ENCODE measurements at places on chromosomes 5 and 9.

DNA sequence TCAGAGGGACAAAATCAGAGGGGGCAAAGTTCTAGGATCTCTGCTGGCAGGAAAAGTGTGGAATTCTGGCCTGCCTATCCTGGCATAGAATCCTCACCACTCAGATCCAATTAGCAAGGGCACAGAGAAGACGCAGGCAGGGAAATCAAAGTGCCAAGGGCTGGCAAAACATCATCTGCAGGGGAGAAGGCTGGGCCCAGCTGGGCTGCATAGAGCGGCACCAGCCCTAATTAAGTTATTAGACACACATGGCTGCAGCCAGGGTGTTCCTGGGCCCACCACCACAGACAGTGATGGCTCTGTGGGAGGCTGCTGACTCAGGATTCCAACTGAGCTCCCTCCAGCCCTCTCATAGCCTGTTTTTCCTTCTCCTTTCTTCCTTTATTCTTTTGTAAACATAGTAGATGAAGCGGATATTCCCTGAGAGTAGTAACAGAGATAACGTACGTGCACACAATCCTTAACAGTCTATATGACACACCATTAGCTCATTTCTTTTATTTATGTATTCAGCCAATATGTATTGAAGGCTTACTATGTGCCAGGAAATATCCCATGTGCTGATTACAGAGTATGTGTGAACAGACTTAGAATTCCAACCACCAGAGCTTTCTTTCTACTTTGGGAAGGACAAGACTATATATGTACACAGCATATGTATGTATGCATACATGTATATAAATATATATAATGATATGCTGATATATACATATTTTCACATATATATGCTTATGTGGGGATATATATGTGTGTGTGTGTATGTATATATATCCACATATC, 236.1 kb downstream of the ASTN2 start:
- DNase-seq: no peak

GRCh38 chr5:131186561-131187256, 16.0 kb downstream of the LYRM7 start:
- no peak for DNase-seq

DNA sequence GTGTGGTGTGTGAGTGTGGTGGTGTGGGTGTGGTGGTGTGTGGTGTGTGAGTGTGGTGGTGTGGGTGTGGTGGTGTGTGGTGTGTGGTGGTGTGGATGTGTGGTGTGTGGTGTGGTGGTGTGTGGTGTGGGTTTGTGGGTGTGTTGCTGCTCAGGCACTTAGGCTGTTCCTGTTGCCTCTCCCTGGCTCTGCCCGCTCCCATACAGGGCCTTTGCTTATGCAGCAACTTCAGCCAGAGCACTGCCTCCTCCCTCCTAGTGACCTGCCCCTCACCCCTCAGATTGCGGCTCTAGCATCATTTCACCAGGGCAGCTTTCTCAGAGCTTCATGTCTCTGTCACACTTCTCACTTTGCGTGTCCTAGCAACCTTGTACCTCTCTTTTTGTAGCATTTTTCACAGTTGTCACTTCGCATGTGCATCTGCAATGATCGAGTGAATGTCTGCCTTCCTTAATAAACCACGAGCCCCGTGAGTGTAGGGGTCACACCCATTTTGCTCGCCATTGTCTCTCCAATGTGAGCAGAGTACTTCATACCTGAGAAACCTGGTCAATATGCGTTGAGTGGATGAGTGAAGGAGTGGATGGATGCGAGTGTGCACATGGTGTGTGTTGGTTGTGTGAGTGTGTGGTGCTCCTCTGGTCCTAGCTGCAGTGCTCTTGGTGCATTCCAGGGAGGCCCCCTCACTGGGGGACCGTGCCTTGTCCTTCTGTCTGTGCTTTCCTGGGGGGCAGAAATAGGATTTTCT, 167.9 kb upstream of the PANK3 start:
- DNase-seq: no peak

- peak; percentile 58 for DNase-seq
Observed at GRCh38 chr9:78292026-78292425, 4.9 kb upstream of the PSAT1 start.

DNA sequence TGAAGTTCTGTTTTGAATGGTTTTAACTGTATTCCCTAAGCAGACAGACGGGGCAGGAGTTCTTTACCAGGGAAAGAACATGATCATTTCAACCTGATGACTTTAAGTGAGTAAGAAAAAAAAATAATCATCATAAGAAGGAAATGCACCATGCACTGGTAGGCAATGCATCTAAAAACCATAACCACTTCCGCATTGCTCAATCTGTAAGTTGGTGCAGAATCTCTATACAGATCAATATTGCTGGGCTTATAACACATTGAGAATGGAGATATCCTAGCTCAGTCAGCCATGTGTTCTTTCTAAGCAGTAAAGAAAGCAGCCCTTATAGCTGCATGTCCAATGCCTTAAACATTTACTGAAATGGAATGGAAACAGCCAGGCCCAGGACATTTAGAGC, 407.1 kb upstream of the DMAC1 start:
- DNase-seq: no peak

GRCh38 chr5:55897905-55898304, 46.7 kb downstream of the IL31RA start:
- no peak for DNase-seq

- no peak for DNase-seq
Observed at GRCh38 chr5:58255970-58256369, 203.9 kb downstream of the PLK2 start.

DNA sequence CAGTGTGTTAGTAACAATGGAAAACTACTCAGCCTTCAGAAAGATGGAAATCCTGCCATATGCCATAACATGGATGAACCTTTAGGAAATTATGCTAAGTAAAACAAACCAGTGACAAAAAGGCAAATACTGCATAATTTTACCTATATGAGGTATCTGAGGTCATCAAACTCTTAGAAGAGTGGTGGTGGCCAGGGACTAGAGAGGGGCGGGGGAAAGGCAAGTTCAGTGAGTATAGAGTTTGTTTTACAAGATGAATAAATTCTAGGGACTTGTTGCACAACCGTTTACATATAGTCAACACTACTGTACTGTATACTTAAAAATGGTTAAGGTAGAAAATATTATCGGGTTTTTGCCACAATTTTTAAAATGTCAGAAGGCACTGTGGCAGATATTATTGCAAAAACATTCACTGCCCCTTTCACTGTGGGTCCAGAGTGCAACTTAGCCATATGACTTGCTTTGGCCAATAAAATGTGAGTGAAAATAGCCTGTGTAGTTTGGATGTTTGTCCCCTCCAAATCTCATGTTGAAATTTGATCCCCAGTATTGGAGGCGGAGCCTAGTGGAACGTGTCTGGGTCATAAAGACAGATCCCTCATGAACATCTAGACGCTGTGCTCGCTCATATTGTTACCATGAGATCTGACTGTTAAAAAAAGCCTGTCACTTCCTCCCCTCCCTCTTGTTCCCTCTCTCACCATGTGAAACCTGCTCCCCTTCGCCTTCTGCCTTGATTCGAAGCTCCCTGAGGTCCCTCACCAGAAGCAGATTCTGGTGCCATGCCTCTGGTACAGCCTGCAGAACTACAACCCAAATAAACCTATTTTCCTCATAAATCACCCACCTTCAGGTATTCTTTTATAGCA, 9.5 kb downstream of the ZNF367 start:
- DNase-seq: no peak

DNA sequence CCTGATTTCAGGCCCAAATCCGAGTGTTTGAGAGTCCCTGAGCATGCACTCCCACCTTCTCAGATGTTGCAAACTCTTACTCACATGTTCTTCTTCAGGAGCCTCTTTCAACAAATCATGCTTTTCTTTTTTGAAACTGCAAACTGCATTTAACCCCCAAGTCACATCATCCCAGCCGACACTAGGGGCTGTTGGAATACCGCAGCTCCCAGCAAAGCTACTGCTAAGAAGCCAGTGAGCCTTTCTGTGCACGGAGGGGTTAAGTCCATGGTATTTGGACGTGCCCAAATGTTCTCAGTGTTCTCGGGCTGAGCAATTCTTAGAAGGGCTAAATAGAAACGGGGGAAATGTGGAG, 282.9 kb downstream of the NFIB start:
- no peak for DNase-seq

GRCh38 chr9:5800969-5801738, 31.8 kb downstream of the ERMP1 start:
- peak; percentile 31 for DNase-seq

DNA sequence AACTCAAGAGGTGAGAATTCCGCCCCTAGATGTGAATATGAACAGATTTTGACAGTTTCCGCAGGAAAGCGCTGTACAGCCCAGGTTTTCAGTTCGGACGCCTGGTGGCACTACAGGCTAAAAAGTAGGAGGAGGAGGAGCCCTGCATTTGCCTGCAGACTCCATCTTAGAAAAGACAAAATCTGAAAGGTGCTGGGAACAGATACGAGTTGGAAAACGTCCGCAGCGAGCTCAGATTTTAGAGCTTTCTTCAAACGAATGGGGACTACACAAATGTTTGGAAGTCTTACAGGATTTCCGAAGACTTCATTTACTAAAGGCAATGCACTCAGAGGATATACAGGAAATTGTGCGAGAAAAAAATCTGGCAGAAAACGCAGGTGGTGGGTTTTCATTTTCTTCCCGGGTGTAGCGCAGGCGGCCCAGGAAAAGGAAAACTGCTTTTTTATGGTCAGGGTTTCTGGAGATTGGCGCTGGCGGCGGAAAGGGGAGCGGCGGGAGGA, 9.9 kb upstream of the PCDHB2 start:
- peak; percentile 53 for DNase-seq

DNA sequence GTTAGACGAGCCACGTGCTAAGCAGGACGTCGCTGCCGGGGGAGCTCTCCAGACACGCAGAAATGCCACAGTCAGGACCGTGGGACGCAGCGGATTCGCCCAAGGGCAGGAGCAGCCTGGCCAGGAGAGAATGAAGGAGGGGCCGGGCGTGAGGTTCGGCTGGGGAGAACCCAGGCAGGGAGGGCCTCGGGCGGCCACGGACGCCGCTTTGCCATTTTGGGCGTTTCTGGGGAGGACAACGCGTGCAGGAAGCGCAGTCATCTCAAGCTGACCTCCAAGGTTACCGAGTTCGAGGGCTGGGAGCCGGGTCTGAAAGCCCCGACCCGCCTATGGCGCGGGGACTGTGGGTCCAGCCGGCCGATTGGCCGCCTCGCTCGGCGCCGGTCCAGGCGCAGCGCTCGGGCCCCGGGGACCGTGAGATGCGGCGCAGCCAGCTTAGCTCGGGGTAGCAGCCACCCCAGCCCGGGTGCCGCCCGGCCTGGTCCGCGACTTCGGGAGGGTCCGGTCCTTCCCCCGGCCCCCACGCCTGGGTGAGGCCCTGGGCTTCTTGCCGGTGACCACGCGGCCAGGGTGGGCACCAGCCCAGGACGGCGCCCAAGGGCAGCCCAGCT, 760 bp upstream of the MAN1B1 start:
- no peak for DNase-seq

GRCh38 chr9:107387409-107387808, 102.2 kb downstream of the KLF4 start:
- no peak for DNase-seq

DNA sequence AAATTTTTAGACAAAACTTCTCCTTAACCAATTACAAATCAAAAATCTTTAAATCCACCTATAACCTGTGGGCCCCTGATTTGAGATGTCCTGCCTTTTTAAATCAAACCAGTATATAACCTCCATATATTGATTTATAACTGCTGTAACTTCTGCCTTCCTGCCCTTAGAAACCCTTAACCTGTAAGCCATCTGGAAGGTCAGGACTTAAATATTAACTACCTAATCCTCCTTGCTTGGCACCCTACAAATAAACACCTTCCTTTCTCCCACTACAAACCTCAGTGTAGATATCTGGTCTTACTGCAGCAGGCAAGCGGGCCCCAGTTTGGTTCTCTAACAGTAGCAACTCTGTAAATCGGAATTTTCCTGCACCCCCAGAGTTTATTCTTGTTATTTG, 83.9 kb downstream of the MTREX start:
- DNase-seq: no peak

DNA sequence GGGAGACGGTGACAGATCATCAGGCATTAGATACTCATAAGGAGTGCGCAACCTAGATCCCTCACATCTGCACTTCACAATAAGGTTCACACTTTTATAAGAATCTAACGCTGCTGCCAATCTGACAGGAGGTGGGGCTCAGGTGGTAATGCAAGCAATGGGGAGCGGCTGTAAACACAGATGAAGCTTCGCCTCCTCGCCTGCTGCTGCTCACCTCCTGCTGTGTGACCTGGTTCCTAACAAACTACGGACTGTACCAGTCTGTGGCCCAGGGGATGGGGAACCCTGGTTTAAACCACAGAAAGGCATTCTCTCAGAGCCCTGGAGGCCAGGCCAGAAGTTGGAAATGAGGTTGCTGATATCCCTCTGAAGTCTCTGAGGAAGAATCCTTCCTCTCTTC, 323.6 kb downstream of the DRD1 start:
- DNase-seq: no peak

GRCh38 chr5:34047774-34048572, 5.0 kb upstream of the C1QTNF3 start:
- DNase-seq: no peak

DNA sequence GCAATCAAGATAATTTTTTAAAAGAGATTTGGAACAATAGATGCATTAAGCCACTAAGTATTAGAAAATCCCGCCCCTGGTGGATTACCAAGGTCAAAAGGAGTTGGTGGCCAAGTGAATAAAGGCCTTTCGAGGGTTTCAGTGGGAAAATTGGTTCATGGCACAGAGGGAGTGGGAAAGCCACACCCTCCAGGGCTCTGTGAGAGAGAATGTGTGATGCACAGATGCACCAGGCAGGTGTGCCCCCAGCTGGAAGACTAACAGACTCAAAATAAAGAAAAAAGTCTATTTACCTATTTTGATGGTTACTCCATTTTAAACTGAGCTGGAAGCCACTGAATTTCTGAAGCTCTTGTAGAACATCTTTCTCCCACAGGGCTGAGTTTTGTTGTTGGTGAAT, 278.0 kb downstream of the DRD1 start:
- no peak for DNase-seq

DNA sequence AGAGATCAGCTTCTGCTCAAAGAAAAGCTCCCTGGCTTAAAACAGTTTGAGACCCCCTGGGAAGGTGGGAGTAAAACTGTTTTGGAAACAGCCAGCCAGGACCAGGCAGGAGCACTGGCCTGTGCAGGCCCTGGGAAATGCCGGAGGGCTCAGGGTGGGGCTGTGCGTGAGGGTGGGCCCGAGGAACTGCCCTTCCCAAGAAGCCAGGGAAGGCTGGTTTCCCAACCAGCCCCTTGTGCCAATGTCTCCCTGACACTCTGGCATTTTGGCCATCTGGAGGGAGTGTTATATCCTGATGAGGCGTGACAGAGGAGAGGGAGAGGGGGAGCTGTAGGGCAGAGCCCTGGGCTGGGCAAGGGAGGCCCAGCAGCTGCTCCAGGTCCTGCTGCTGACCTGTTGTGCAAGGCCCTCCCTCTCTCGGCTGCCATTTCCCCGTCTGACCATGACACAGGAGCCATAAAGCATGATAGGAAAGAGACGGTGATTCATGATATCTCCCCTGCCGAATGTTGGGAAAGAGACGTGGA, 16.1 kb downstream of the OLFML2A start:
- DNase-seq: no peak

DNA sequence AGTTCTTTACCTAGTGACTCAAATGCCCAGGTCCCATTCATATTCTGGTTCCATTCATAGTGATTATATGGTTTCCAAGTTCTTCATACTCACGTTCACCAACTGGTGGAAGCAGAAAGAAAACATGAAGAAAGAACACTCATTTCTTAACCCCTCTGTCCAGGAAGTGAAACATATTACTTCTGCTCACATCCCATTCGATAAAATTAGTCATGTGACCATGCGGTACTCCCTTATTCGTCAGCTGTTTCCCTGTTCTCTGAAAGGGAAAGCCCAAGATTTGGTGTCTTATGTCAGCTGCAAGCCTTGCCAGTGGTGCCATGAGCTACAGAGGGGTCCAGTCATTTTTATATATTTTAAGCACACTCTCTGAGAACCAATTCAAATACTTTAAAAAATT, 387.0 kb upstream of the DMAC1 start:
- no peak for DNase-seq
